ENCODE measurements at places on chromosomes 2 and 18.

DNA sequence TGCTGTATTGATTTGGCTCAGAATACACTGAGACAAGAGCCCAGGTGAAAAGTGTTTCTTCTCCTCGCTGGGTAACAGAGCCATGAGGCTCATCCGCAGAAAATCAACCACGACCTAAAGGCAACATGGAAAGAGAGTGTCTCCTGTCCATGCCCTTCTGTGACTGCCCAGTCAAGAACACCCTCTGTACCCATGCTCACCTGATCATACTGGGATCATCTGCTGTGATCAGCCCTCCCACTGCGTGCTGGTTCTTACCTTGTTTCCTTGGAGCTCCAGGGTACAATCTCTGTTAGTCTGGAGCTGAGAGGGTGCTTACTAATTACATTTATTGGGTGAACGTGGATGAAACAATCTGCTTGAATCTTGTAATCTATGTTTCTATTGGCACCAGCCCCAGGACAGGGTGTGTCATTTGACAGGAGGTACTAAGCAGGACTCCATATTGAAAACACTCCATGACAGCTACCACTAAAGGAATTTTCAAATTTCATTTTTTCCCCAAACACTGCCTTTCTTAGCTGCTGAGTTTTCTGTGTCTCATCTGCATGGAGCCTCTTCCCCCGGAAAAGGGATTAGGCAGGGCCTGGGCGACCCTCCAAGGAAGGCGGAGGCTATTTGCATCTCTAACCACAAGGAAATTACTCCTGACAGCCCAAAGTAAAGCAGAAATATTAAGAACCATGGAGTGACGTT is 39.7 kb upstream of the GRP start:
- DNase-seq = no peak

- no peak for DNase-seq
Measured at GRCh38 chr2:8049176-8049575, 632.7 kb upstream of the ID2 start.

DNA sequence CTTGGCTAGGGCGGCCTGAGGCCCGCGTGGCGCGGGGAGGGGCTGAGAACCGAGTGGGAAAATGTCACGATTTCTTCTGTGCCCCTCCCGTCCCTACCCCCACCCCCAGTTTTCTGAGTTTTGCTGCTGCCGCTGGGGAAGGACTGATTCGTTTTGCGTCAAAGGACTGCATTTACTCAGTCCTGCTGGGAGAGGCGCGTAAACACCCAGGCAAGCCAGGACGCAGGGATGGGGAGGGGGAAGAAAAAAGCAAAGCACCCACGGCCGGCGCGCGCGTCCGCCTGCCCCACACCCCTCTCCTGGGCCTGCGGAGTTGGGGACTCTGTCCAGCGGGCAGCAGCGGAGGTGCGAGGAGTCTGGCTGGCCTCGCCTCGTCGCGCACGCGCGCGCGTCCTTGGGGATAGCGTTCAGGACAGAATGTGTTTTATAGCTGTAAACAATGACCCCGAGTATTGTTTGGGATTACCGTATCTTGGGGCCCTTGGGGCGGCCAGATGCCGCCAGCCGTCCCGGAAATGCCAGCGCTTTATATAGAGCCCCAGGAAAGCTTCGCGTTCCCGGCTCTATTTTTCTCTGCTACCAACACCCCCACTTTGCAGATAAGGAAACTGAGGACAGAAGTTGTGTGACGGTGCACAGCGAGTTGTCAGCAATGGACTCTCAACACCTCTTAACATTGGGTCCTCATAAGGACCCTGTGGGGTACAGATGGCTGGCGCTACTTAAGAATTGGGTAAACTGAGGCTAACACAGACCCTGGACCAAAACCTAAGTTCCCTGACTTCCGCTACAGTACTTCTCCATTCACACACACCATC is 1.7 kb upstream of the FOSL2 start:
- DNase-seq = no peak

- no peak for DNase-seq
Measured at GRCh38 chr2:95379371-95379831, 23.1 kb upstream of the FAHD2A start.

DNA sequence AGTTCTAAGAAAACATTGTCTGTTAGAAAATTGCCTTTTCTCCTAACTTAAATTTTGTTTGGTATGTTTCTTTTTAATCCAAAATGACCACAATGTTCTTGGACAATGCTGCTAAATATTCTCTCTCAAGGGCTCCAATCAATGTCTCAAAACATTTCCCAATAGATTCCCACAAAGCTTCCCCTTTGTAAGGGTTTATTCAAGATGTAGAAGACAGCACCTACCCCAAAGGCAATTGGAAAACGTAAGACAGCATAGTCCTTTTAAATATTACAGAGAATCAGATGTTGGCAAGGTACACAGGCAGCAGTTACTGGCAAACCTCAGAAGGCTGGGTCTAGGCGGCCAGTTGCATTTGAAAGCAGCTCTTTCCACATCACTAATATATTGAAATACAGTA is 18.3 kb upstream of the RIF1 start:
- no peak for DNase-seq

- DNase-seq = peak; percentile 6
Measured at GRCh38 chr2:151947813-151948165, 119.6 kb upstream of the ARL5A start.
